ENCODE measurements at places on chromosomes 5 and 9.

DNA sequence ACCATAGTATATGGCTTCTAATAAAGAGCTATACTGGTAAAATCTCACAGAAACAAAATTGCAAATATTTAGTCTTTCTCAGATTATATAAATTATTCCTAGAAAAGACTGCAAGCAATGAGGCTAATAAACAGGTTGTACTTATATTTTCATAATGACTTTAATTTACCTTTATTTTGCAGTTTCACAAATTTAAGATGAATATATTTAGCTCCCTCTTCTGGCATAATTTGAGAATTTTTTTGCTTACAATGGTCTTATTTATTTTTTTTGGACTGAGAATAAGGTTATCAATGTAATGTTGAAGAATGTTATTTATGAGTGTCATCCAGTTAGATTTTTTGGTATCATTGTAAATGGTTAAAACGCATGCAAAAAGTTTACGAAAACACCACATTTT, 56.7 kb downstream of the PIK3R1 start:
- no peak for DNase-seq

- no peak for DNase-seq
These were observed 116.6 kb upstream of the GAS1 start for GRCh38 chr9:87063871-87064270.

DNA sequence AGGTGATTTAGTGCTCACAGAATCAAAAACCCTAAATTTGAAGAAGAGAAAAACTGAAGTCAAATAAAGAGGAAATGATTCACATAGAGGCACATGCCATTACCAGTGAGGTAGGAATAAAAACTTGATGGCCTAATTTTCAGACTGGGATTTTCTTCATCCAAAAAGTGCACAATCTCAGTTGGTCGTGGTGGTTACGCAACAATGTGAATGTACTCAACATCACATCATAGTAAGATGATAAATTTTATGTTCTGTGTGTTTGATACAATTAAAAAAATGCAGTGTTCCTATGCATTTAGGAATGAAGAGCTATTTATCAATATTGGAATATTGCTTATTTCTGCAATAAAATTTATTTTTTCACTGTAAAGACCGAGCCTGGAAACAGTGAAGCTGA, 60.7 kb downstream of the SV2C start:
- no peak for DNase-seq

DNA sequence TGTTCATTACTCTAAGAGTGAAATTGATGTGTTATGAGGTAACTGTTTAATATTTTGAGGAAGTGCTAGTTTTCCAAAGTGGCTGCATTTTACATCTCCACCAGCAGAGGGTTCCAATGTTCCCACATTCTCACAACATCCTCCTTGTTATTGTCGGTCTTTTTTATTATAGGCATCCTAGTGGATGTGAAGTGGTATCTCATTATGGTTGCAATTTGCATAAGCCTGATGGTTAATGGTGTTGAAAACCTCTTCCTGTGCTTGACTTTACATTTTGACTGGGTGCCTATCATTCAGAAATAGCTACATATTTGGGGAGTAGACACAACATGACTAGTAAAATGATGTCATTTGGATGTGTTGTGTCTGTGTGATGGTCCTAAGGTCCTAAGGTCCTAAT, 143.6 kb downstream of the MRPS30 start:
- no peak for DNase-seq

GRCh38 chr5:135253601-135254178, 145.3 kb downstream of the MACROH2A1 start:
- DNase-seq = no peak

GRCh38 chr5:54438620-54439389, 16.7 kb upstream of the HSPB3 start:
- DNase-seq = no peak

DNA sequence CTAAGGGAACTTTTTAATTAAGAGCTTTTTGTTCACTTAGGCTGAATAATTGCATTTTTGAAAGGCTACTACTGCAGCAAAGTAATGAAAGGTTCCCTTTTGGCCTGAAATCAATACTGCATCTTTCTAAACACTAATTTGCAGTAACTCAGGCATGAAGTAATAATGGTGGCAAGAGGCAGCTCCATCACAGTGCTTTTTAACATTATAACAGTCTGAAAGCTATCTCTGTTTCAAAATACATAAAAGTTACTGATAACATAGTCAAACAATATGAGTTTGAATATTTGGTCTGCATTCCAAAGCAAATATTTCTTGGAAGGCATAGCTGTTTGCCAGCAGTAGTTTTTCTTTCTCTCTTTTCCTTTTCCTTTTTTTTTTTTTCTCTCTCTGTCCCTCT, 113.4 kb downstream of the FBN2 start:
- DNase-seq = no peak

DNA sequence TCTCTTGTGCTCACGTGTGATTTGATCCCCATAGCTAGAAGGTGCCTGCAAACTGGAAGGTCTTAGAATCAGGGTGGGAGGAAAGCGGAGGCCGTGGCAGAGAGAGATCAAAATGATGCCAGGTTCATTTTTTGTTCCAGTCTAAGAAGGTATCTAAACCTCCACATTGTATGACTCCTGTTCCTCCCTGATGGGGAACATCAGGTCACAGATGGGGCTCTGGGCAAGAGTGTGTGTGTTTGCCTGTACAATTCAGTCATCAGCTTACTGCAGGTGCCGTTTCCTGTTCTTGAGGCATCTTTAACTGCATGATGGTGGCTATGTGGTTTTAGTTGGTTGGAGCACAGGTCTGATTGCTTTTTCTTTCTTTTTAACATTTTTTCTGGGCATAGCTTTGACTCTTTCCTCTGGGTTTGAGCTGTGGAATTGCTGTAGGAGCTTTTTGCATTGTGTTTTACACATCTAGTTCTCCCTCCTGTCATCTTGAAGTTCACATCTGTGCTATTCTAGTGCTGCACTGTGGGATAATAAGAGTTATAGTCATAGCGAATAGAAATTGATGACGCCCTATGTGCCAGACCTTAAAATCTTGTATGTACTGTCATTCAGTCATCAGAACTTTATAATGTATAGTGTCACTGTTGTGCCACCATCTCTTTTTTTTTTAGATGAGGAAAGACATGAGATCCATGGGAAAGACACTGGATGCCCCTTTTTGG, 30.8 kb downstream of the ARHGAP26 start:
- DNase-seq = no peak

DNA sequence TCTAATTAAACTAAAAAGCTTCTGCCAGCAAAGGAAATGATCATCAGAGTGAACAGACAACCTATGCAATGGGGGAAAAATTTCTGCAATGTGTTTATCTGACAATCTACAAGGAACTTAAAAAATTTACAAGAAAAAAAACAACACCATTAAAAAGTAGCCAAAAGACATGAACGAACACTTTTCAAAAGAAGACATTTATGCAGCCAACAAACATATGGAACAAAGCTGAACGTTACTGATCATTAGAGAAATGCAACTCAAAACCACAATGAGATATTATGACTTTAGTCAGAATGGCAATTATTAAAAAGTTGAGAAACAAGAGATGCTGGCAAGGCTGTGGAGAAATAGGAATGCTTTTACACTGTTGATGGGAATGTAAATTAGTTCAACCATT, 530.4 kb upstream of the DAB2 start:
- no peak for DNase-seq

DNA sequence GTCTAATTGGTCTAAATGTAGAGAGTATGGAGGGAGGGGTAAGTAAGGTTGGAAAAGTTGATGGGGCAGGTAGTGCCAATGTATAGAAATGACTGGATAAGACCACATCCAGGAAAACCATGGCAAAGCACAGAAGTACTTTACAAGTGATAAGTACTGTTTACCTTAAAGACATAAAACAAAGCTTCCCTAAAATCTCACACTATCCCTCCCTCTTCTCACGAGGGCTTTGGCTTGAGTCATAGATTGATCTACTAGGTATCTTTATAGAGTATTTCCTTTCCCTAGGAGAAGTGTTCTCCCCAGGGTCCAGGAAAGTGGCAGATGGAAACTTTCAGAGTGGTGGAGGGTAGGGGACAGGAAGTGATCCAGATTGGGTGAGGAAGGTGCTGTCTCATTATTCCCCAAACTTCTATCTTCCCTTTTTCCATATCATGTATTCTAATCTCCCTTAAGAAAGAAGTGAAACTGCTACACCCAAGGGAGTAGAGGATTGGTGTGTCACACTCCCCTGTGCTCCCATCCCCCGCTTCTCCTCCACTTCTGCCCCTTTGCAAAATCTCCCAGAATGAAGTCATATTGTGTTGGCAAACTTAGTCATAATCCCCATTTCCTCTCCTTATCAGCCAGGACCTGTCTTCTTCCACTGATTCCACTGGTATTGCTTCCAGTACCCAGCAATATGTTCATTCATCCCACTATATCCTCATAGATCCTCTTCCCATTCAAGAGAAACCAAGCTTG, 14.6 kb downstream of the IL33 start:
- DNase-seq = no peak

DNA sequence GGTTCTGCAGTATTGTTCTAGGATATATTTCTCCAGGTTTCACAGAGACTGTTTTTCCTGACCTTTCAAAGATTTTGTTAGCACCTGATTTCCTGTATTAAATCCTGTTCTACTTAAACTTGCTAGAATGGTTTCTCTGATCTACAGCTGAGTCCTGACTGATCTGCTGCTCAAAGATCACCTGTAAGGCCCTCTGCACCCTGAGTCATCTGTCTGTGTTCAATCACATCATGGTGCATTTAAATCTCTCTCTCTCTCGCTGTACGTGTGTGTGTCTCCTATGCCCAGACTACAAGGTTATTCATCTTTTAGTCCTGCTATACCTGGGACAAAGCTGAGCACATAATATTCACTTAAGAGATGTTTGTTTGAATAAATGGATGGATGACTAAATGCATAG, 13.3 kb upstream of the C5orf63 start:
- no peak for DNase-seq

DNA sequence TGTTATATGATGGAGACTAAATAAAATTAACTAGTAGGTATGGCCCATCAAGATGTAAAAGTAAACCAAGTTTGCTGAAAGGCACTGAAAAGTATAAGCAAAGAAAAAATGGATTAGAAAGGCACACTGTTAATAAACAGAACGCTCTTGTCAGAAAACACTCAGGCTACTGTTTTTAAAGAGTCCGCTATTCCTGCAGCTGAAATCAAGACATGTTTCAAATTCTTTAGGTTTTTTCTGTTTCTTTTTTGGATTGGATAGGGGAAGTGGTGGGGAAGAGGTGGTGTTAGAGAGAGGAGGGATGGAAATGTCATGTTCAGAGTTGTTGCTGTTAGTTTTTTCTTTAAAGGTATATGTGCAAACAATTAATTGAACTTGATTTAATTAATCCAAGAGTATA, 17.5 kb downstream of the OSTF1 start:
- no peak for DNase-seq

DNA sequence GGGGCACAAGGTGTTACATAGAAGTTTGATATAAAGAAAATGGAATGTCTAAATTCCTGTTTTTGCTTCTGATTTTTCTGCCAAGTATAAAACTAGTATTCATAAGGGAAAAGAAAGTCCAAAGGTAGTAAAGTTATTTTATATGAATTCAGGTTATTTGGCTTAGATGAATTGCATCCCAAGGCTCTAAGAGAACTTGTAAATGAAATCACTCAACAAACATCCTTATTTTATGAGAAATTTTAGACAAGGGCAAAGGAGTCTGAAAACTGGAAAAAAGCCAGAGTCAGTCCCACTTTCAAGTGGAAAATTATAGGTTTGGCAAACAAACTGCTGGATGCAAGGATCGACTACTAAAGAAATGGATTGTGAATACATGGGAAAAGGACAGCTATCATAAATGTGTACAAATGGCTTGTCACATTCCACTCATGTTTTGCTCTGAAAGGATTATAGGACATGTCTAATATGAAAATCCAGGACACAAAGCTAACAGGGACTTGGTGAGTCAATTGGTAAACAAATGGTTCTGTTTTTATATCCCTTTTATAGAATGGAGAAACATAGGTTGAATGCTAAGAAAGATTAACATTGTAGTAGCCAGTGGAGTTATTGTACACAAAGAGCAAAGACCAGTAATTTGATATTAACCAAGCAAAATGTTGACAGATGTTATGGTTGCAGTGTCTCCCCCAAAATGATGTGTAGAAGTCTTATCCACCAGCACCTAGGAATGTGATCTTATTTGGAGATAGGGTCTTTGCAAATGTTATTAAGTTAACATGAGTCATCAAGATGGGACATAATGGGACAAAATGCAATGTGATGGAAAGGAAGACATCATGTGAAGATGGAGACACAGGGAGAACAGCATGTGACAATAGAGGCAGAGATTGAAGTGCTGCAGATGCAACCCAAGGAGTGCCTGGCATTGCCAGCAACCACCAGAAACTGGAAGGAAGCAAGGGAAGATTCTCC, 495.7 kb downstream of the TLE1 start:
- no peak for DNase-seq

DNA sequence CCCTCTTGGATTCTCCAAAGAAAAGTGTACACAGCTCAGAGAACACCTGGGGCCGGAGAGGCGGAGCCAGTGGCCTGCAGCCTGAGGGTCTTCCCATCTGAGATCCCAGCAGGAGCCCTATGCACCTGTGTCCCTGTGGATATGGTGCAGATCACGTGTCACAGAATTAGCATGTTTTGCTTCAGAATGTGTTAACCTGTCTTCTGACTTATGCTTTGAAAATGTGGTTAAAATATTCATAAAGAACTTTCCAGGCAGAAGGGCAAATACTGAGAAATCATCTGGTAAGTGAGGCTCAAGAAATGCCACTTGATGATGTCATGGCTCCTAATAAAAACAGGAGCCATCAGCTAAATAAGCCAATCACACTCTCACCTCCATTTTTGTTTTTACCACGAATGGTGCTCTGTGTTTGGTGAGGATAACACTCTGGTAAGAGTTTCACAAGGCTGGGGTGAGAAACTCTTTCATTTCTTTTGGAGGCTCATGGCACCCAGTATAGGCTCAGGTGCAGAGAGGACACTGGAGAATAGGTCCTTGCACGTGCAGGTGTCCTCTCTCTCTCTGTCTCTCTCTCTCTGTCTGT, 279.8 kb downstream of the FSTL4 start:
- DNase-seq = no peak

DNA sequence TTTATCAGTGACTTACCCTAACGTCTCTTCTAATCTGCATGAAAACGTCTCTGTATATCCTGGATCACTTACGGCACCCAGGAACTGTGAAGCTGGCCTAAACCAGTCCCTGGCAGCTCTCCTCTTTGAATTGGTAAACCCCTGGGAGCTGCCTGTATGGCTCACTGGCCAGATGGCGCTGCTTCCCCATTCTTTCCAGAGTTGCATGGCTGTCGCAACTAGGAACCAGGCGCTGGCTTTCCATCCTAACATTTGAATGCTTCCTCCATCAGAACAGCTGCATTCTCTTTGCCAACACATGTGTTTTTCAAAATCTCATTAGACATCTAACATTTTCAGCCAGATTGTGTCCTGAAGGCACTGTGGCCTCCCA, 8.0 kb upstream of the PCA3 start:
- no peak for DNase-seq

- no peak for DNase-seq
These were observed 8.5 kb downstream of the CAMSAP1 start for GRCh38 chr9:135898634-135899407.

- DNase-seq = no peak
These were observed 21.5 kb downstream of the PALM2AKAP2 start for GRCh38 chr9:109801484-109801883.

GRCh38 chr5:54366707-54367106, 56.3 kb upstream of the ARL15 start:
- no peak for DNase-seq
